ENCODE measurements at places on chromosomes 3 and 15.

DNA sequence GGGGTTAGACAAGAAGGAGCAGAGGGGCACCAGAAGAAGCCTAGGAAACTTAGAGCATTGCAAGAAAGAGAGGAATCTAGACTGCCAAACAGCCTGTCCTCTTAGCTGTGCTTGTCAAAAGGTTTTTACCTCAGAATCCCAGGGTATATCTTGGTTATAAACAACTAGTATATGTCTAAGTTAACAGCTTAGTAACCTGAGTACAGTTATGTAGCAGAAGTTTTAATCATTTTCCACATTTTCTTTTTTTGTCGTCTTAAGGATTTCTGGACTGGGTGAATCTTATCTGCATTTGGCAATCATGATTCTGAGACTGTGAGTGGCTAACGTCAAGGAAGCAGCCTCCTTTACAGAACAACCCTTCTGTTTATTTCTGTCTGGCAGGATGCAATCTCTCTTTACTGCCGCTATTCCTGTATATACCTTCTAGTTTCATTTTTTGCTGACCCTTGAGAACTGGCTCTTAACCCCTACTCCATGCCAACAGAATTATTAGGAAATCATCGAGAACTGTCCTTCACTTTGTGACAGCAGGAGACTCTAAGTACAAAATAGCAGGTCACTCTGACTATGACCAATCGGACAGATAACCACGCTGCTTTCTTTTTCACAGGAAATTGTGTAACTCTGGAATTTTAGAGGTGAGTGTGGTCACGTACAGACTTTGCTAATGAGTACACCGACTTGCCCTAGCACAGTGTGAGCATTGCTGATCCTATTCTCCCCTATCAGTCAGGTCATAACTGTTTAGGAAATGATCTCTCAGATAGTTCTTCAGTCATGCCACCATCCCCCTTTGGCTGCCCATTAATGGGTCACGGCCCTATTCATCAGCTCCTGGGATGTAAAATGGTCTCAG, 3.3 kb upstream of the CP start:
- no peak for DNase-seq

- no peak for DNase-seq
Observed at GRCh38 chr3:156406393-156406792, 148.5 kb downstream of the SSR3 start.

DNA sequence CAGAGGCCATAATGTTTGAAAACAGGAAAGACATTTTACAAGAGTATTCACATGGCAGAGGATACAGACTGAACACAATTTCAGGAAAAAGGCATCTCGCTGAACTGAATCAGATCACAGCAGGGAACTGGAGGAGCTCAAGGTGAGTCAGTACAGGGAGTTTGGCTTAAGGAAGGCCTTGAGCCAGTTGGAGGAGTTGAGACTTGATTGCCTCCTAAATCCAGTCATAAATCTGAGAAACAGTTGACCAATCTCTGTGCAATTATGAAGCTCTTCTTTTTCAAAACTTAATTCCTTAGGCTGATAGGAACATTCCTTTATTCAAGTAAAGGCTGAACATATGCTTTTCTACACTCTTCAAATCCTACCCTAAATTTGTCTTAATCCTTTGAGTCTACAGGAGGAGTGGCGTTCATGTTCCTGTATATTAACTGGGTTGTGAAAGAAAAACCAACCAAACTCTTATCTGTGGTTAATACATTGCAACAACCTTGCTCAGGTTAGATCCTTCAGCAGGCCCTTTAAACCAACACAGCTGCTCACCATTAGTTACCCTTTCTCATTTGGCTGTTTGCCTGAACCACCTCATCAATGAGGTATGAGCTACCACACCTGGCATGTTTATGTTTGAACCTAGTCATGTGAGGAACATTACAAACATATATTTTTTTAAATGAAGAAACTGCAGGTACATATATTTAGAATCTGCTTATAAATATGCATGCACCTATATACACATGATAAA, 404.1 kb upstream of the ATP11B start:
- no peak for DNase-seq

DNA sequence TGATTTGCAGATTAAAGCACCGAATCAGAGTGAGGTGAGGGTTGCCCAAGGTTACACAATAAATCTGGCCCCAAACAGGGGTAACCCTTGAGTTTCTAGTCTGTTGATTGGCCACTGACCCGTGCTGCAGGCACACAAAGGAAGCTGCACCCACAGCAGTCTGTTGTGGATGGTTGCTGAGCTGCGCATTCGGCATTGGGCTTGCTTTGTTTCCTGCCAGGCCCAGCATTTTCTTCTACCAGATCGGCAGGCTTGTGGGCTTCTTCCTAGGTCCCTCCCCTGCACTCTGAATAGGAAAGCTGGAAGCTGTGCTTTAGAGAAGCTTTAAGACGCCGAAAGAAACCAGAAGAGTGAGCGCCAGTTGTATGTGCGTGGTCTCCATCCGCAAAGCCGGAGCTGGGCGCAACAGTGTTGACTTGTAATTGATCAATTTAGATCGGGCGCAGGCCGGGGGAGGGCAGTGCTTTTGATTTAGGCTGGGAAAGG, 12.1 kb downstream of the B3GNT5 start:
- DNase-seq, result no peak

GRCh38 chr3:30500666-30501399, 105.6 kb upstream of the TGFBR2 start:
- DNase-seq, result no peak

- DNase-seq, result no peak
Observed at GRCh38 chr3:159789017-159789416, 199.6 kb upstream of the IL12A start.
